Kidney (tissue), 22 donors: ENCODE measurements at places on chromosomes 12 and 14. TPM values are rescaled to one million over a fixed set of nuclear protein-coding genes. Genes with fewer than 3 reads are reported as not detected.

DNA sequence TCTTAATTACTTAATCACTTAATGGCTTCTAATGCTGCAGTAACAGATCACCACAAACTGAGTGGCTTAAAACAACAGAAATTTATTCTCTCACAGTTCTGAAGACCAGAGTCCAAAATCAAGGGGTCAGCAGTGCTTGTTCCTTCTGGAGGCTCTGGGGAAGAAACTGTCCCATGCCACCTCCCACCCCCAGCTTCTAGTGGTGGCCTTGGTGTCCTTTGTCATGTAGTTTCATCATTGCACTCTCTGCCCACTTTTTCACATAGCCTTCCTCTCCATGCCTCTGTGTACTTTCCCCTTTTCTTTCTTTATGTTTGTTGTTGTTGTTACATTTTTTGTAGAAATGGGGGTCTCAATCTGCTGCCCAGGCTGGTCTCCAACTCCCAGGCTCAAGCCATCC lies 16.1 kb upstream of the UBC start:
- DNase-seq = no peak

DNA sequence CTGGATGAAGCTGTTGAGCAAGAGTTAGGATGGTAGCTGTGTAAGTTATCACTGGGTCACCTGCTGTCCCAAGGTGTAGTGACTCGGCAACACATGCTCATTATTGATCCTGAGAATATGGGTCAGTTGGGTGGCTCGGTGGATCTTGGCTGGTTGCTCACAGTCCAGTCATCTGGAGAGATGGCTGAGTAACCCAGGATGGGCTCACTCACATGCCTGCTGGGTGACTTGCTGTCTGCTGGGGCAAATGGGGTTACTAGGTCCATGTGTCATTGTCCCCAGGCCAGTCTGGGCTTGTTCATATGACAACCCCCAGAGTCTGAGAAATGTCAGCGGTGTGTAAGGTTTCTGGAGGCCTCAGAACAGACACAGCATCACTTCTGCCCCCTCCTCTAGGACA lies 69.5 kb downstream of the SLC15A4 start:
- no peak for DNase-seq

GRCh38 chr12:52844386-52844785 lies 4.4 kb downstream of the KRT78 start:
- DNase-seq = no peak

DNA sequence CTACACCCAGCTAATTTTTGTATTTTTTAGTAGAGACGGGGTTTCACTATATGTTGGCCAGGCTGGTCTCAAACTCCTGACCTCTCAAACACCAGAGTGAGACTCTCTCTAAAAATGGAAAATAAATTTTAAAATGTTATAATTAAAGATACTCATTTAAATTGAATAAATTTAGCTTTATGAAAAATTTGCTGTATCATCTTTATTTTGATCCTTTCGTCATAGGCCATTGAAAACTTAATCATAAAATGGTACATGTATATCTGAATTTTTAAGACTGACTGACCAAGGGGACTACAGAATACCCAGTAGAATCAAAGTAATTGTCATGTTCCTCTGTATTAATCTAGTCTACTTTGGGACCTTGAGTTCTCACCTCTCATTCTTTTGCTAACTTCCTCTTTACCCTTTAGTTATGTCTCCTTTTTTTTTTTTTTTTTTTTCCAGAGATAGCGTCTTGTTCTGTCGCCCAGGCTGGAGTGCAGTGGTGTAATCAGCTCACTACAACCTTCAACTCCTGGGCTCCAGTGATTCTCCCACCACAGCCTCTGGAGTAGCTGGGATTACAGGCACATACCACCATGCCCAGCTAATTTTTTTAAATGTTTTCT lies 9.5 kb downstream of the RAB5B start:
- no peak for DNase-seq

DNA sequence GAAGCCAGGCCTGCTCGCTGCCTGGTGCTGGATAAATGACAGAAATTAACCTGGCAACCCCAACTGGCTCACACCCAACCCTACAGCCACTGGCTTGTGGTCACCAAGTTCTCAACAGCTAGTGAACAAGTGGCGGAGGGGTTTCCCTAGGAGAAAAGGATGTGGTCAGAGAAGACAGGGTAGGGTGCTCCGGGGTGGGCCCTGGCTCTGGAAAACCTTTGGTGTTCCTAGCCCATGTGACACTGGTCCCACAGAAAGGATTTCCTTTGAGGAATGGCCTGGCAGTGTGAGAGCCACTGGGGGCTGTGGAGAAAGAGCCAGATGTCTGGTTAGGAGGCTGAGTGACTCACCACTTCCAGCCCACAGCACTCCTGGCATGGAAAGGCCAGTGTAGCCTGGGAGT lies 8.7 kb downstream of the SYNE3 start:
- no peak for DNase-seq

- no peak for DNase-seq
Observed at GRCh38 chr12:86826051-86826450, 569.9 kb upstream of the MGAT4C start.

DNA sequence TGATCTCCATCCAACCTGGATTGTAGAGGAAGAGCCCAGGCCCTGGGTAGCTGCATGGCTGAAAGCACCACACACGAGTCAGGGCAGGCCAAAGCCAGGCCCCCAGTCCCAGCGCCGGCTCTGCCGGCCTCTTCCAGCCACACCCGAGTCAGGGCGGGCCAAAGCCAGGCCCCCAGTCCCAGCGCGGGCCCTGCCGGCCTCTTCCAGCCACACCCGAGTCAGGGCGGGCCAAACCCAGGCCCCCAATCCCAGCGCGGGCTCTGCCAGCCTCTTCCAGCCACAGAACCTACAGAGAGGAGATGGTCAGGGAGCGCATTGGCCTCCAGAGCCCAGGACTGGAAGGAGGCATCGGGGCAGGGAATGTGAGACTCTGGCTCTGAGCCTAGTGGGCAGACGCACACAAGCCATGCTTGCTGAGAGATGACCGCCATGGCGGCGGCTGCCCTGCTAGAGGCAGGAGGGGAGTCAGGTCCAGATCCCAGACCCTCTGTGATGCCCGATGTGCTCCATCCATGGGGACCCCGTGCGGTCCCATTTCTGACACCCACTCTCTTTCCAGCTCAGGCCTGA lies 30.2 kb downstream of the BEGAIN start:
- no peak for DNase-seq

FOXM1 gene
- 1.3 TPM for polyA plus RNA-seq

HECTD1 gene
- polyA plus RNA-seq = 35.5 TPM

MEG3 gene
- polyA plus RNA-seq = 29.6 TPM

ACVRL1 gene
- polyA plus RNA-seq = 29.1 TPM

NYNRIN gene
- polyA plus RNA-seq = 4.4 TPM
